Esophagus mucosa (tissue), 1 donor: ENCODE measurements at places on chromosomes 12 and 14.

- ATAC-seq, result no peak
Measured at GRCh38 chr12:120229071-120229486, 28.2 kb upstream of the RPLP0 start.

- ATAC-seq, result no peak
Measured at GRCh38 chr14:26841326-26841725, 243.5 kb upstream of the NOVA1 start.

DNA sequence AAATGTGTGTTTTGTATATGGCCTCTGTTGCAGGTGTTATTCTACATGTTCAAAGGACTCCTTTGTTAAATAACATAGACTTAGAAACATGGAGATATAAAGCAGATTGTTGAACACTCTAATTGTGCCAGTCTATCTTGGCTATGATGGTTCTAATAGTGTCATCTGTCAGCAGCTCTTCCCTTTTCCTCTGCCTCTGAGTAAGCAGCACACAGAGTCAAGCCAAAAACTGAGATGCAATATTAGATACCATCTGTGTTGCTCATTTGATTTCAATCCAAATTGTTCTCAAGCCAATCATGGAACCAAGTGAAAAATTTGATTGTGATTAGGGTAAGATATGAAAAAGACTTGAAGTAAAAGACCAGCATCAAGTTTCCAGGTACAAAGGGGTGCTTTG lies 871.1 kb upstream of the MGAT4C start:
- ATAC-seq, result no peak

DNA sequence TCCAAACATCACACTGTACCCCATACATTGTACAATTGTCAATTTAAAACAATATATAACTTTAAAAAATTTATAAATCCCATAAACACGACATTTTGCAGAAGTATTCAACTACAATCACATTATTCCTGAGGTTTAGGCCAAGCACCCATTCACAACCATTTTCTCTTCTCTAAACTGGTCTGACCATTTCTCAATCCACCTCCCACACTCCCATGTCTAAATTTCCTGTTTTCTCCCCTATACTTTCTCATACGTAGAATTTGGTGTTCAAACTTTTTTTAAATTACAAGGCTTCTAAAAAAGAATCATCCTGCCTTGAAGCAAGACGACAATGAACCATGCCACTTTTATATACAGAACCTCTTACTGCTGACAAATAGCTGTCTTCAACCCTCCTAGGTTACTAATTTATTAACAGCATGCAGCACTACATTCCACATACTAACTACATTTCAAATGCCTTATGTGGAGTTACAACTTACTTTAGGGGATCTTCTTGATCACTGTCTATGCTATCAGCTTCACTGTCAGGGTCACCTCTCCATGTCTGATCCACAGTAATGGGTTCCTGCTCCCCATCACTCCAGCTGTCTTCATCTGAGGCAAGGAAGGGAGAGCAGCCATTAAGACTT lies 3.4 kb downstream of the KANSL2 start:
- no peak for ATAC-seq
